ENCODE measurements at places on chromosomes 4 and X.

DNA sequence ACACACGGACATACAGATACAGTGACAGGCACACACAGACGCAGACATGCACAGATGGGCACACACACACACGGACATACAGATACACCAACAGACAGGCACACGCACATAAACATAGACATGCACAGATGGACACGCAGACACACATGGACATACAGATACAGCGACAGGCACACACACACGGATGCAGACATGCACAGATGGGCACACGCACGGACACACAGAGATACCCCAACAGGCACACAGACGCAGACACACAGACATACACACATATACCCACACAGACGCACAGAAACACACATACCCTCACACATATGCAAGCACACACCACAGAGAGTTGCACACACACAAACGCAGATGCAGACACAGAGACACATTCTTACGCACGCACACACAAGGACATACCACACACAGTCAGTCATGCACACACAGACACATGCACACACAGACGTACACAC lies 24.4 kb upstream of the SLC25A6 start:
- DNase-seq = no peak

DNA sequence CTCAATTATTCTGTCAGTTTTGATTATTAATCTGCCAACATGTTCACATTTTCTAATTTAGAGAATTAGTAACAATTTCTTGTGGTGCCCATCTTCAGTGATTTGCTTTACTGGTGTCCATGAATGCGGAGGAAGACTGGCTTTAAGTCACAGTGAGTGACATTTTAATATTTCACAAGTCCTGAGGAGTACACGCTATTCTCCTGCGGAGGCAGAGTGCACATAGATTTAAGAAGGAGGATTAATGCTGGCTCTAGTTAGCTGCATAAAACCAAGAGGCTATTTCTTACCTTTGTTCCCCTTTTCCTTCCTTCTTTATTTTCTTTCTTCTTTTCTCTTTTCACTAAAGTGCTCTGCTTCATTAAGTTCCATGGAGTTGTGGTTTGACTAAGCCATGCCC lies 495.2 kb upstream of the IGFBP7 start:
- DNase-seq = no peak

GRCh38 chr4:117996891-117997290 lies 37.4 kb upstream of the NDST3 start:
- no peak for DNase-seq

GRCh38 chrX:28016823-28017222 lies 35.6 kb upstream of the DCAF8L1 start:
- DNase-seq = no peak

- DNase-seq = no peak
These were observed 65.4 kb upstream of the TRPC3 start for GRCh38 chr4:122017296-122017695.

DNA sequence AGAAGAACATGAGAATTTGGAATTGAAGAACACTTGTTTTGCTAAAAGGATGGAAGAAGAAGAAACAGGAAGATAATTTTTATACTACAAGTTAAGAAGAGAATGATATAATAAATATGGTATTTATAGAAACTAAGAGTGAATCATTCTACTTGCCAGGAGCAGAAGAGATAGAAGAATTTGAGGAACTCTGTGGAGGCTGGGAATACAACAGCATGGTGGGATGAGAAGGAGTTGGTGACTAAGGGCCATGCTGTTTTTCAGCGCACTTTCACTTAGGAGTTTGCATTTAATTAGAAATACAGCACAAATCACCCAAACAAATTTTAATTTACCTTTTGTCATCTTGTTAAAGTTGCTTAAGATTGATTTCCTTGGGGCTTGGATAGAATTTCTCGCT lies 20.5 kb downstream of the HADH start:
- DNase-seq = no peak

DNA sequence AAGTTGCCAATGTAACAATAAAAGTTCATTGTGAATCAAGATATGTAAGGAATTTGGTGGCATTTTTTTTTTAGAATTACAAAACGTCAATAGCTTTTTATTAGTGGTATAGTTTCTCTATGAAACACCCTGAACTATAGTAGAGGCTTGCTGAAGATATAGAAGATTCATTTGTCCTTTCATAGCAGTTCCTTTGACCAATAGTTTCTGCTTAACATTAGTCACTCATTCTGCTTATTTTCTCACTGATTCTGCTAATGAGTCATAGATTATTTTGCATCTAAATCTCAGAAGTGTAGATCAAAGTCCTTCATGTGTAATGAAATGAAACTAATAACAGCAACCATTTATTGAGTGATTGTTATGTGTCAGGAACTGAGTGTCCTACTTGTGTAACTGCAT lies 205.0 kb upstream of the TET2 start:
- no peak for DNase-seq

GRCh38 chrX:15916704-15917084 lies 62.1 kb upstream of the AP1S2 start:
- no peak for DNase-seq

DNA sequence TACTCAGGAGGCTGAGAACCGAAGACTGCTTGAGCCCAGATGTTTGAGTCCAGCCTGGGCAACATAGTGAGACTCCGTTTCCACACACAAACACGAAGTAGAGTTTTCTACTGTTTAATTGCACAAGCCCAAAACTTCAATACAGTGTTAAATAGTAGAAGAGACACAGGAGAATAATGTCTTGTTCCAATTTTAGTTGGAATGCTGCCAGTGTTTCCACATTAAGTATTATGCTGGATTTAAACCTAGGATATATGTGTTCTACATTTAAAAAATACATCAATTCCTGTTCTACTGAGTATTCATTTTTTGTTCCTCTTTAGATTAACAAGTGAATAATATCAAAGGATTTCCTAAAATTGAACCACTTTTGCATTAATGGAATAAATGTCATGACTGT lies 91.3 kb downstream of the LCORL start:
- no peak for DNase-seq

- no peak for DNase-seq
These were observed 60.0 kb downstream of the SLC9B1 start for GRCh38 chr4:102959496-102959895.

- no peak for DNase-seq
These were observed 314.7 kb downstream of the LDB2 start for GRCh38 chr4:16583764-16584163.

DNA sequence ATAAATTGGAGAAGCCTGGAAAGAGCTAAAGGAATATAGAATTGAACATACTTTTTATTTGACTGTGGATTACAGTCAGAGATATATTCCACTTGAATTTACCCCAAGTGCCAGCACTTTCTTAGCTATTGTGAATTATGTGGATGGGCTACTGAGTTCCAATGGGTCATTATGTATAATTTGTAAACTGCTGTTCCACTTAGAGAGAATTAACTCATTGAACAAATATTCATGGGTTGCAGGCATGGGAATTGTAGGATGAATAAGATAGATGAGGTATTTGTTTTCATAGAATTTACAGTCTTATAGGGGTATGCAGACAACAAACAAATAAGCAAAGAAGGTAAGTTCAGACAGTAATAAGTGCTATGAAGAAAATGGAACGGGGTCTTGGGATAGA lies 195.7 kb downstream of the SHROOM3 start:
- DNase-seq = no peak
